Lung (tissue), 17 donors: ENCODE measurements at places on chromosomes 2 and 18.

GRCh38 chr18:7617738-7618422 is 50.8 kb downstream of the PTPRM start:
- DNase-seq = peak; percentile 77

DNA sequence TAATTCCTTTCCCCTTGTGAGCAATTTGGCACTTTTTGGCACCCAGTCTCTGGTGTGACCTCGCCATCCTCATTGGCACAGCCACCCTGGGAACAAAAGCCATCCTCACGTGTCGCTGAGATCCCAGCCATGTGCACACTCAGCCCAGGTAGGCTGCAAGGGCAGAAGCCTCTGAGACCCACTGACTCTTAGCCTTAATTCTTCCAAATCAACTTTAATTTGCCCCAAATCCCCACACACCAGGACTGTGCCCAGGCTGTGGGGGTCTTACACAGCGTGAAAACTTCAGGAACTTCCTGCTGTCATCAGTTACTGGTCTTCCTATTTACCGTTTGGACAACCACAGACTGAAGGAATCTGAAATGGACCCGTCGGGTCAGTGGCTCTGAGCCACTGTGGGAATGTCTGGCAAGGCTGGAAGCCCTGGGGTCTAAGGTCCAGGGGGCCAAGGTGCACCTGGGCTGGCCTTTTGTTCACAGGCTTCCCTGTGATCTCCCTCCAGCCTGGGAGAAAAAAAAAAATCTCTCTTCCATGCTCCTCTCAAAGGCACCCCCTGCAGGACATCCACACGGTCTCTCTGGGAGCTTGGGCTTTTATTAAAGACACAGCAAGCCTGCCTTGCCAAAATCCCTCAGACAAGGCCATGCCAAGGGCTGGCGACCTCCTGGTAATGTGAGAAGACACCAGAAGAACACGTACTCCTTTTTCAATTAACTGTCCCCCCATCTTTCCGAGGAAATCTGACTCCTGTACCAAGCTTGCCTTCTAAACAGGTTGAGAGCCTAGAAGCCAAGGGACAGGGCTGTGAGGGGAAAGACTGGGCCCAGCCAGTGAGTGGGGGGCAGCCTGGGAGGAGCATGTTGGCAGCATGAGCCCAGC is 42.1 kb upstream of the LAPTM4A start:
- peak; percentile 86 for DNase-seq

DNA sequence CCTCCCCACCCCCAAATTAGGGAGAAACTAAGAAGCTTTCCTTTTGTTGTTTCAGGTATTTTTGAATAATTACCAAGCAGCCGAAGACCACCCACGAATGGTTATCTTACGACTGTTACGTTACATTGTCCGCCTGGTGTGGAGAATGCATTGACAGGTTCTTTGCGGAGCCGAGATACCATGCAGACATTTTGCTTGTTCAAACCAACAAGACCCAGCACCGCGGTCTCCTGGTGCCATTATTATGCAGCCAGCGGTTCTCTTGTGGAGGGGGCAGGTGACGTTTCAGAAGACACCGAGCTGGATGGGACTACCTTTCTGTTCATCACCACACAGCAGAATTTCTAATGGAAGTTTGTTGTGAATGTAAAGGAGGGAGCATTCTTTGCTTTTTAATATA is 43.4 kb downstream of the BCL2L11 start:
- peak; percentile 14 for DNase-seq

DNA sequence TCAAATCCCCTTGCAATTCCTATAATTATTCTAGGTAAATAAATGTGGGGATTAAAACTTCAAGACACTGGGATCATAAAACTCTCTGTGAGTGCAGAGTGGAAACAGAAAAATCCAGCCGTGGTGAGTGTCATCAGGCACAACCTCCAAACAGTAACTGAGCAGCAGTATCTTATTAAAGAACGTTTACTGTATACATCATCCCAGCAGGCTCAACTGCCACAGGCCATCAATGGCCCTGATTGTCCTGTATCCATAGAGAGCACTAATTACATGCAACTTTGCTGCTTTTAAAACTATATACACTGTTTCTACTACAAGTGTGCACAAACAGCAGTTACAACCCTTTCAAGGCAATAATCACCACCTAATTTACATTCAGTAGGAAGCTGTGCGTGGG is 23.9 kb downstream of the GAREM1 start:
- no peak for DNase-seq

- DNase-seq = no peak
Measured at GRCh38 chr2:152618193-152618564, 99.1 kb downstream of the PRPF40A start.

- DNase-seq = no peak
Measured at GRCh38 chr2:40997362-40997761, 545.5 kb upstream of the SLC8A1 start.

DNA sequence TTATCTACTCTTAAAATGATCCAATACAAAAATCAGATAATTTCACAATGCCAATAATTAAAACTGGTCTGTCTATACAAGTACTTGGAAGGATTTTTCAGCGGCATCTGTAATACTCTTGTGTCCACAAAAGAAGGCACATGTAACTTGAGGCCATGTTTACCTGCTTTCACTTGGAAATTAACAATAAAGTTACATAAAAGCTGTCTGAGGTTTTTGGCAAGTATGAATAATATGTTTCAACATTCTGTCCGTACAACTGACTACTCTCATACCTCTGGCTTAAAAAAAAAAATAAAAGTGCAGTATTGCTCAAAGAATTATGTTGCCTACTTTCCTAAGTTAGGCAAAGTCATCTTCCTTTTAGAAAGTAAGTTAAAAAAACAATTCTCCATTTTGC is 253.6 kb downstream of the NBAS start:
- no peak for DNase-seq

DNA sequence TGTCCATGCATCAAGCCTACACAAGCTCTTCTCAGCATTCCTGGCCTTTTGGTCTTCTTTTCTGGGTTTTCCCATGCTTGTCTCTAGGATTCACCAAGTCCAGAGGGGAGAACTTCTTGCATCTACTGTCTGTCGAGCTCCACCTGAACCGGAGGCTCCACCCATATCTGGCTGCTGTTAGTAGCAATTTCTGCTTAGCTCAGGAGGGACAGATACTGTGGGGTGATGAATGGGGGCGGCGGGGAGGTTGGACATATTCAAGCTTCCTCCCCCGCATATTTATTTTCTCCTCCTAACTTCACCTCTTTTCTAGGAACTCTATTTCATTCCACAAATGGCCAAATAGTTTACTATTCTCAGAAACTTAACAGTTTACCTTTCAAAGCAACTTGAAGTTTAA is 163.5 kb downstream of the PTH2R start:
- DNase-seq = no peak

GRCh38 chr2:173076581-173077345 is 1.1 kb downstream of the MAP3K20 start:
- DNase-seq = peak; percentile 67
